ENCODE measurements at places on chromosomes 7 and 10. TPM values are rescaled to one million over a fixed set of nuclear protein-coding genes. Genes with fewer than 3 reads are reported as not detected.

GRCh38 chr10:78467496-78468106 lies 433.9 kb downstream of the RPS24 start:
- no peak for DNase-seq

The OR2A1 gene
- 3.2 TPM for polyA plus RNA-seq

GRCh38 chr10:3037182-3037581 lies 30.2 kb upstream of the PFKP start:
- no peak for DNase-seq

- no peak for DNase-seq
Measured at GRCh38 chr10:84452003-84452402, 123.6 kb downstream of the CCSER2 start.

DNA sequence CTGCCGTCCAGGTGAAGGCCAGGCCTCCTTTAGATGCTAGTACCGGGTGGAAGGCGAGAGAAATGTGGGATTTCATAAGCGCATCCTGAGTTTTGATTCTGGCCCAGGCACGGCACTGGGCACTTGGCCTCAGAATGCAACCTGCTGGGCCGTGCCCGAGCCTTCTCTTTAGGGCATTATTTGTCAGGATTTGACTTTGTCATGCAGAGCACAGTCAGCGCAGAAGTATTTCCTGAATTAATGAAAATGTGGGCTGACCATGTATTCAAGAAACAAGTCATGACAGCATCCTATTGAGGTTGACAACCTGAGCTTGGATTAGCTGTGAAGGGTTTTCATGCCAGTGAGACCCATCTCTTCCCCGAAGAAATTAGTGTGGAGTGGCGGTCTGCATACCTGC lies 34.4 kb downstream of the RCC1L start:
- no peak for DNase-seq

DNA sequence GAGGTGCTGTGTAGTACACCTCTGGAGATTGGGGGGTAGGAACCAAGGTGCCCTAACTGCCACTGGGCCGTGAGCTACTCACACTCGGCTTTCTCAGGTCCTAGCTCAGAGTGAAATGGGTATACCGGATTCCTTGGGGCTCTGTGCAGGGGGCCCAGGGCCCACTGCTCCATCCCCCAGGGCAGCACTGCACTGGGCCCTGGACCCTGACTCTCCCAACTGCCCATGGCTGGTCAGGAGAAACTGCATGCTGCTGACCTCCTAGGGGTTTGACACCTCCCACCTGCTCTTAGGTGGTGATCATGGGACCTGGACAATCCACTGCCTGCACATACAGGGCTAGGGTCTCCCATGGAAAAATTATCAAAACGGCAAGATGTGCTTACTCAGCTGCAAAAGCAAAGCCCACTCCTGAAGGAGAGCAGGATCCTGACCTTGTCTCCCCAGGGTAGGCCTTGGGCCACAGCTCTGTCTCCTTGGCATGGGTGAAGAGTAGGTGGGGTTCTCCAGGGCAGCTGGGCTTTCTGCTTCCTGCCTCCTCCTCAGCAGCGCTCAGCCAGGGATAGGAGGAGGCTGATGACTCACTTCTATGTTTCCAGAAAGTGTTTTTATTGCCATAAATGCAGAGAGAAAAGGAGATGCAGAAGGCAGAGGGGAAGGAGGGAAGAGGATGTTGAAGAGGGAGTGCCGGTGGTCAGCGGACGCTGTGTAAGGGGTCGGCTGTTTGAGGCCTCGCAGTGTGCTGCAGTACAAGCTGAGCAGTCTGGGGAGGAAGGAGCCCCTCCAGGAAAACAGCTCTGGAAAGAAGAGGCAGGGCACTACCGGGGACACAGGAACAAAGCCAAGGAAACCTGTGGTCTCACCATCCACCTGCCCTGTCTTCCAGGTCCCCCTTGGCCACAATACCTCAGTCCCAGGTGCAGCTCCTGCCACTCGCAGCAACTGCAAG lies 107.8 kb downstream of the ARHGAP22 start:
- DNase-seq = no peak

DNA sequence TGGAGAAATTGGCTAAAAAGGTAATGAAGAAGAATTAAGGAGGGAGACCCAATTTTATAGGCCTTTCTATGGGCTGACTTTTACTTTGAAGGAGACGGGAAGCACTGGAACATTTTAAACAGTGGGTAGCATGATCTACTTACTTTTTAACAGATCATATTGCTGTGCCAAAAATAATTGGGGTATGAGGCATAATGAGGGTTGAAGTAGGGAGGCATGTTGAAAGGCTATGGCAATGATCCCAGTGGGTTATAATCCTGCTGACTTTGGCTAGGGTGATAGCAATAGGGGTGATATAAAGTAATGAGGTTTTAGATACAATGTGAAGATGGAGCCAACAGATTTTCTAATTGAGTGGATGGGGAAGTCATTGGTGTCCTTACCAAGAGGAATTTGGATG lies 73.2 kb downstream of the GPR37 start:
- no peak for DNase-seq

All from left lung (tissue), 14 donors.